ENCODE measurements at places on chromosomes 12 and 14.

GRCh38 chr12:100545092-100545491 lies 28.4 kb upstream of the GAS2L3 start:
- DNase-seq: no peak

DNA sequence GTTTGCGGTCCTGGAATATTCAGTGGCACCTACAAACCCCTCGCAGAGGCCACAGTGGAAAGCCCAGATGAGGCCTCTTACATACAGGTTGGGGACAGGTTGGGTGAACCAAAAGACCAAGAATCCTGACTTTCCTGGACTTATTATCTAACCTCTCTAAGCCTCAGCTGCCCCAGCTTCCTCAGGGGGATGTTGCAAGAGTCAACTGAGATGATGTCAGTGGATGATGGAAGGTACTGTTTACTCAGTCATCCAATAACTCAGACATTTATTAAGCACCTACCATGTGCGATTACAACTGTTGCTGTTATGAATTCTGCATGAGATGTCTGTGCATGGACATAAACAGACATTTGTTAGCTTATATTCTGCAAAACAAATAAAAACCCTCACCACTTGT lies 72.8 kb downstream of the RFX4 start:
- no peak for DNase-seq

GRCh38 chr12:120101617-120102016 lies 14.9 kb downstream of the RAB35 start:
- DNase-seq: no peak

GRCh38 chr12:95591731-95592130 lies 40.5 kb upstream of the USP44 start:
- DNase-seq: no peak

DNA sequence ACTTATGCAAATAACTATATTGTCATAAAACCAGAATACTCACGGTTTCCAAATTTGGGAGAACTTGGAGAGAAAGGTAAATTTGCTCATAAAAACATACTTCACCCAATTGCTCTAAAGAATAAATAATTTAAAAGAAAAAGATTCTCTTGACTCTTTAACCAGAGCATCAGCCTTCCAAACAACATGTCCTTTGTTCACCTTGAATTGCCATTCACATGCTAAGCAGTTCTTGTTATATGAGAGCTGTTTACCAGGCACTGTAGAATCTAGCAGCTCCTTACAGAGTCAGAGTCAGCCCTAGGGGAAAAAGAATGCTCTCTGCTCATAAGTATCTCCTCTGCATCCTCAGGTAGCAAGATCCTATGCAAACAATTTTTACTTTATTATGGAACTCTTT lies 10.2 kb downstream of the SLCO1A2 start:
- DNase-seq: no peak

DNA sequence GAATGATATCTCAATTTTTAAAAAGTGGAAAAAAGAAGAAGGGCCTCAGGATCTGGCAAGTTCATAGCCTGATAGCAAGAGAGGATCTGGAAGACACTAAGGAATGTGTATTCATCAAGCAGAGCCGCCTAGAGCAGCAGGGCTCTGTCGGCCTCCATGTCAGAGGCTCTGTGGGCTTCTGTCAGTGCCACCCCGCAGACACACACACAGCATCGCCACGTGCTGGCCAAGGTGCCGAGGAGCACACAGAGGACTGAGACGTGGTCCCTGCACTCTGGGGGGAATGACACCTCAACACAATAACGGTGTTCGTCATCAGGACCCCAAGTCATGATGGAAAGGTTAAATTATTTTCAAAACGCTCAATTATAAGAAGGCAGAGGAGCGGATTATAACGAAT lies 21.3 kb upstream of the PRMT8 start:
- DNase-seq: no peak

- DNase-seq: no peak
Measured at GRCh38 chr14:81246461-81247270, 25.9 kb upstream of the GTF2A1 start.

DNA sequence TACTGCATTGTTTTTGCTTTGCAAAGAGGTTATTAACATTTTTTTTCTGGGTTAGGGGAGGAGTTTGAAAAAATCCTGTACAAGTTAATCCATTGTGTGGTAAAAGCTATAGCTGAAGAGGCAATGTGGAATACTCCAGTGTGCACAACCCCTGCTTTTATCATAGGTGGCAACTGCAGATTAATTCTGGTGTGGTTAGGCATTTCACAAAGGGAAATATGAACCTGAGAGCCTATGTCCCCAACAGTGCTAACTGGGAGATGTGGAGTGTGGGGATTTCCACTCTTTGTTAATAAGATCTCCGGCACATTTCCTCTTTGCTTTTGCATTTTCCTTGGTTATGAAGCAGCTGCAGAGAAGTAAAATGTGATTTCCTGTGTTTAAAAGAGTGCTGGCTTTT lies 33.6 kb downstream of the PRORP start:
- no peak for DNase-seq

GRCh38 chr12:64680235-64680634 lies 69.9 kb downstream of the RASSF3 start:
- no peak for DNase-seq

DNA sequence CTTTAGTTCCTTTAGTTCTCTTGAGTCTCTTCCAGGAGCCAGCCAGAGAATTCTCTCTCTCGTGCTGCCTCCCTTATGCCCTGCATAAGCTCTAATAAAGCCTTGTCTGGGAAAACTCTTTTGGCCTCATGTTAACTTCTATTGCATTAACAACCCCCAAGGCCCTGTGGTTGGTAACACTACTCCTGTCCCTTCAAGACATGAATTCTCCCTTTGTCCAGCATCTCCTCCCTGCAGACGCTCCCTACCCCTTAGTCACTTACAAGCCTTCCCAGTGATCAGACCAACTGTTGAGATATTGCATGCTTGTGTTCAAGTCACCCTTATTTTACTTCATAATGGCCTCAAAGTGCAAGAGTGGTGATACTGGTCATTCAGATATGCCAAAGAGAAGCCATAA lies 12.1 kb downstream of the LTBR start:
- no peak for DNase-seq

DNA sequence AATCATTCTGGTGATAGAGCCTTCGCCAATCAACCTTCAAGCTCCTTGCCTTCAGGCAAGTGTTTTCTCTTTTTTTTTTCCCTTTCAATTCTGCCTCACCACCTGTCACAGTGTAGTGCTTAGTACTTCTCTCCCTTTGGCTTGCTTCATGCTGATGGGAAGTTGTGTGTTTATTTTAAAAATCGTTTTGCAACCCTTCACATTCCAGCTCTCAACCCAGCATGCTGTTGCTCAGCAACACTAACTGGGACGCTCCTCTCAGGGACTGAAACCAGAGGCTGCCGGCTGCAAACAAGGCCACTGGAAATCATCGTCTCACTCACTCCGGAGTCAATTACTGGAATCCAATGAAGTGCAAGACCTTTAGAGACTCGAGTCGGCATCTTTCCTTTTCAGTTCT lies 342.7 kb downstream of the PRKD1 start:
- peak; percentile 5 for DNase-seq

DNA sequence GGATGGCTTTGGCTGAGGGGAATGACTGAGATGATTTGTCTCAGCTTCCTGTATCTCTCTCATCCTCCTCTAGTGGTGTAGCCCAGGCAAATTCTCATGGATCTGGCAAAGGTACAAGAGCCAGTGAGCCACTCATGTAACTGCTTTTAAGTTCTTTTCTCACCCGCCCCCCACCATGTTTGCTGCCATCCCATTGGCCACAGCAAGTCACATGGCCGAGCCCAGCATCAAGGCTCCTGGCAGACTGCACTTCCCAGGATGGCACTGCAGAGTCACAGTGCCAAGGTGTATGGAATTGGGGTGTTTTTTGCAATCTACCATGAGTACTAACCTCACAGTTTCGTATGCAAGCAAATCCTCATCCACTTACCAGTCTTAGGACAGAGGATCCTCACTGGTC lies 50.9 kb downstream of the CHST11 start:
- DNase-seq: no peak

GRCh38 chr12:100671396-100672074 lies 98.1 kb downstream of the GAS2L3 start:
- DNase-seq: no peak

DNA sequence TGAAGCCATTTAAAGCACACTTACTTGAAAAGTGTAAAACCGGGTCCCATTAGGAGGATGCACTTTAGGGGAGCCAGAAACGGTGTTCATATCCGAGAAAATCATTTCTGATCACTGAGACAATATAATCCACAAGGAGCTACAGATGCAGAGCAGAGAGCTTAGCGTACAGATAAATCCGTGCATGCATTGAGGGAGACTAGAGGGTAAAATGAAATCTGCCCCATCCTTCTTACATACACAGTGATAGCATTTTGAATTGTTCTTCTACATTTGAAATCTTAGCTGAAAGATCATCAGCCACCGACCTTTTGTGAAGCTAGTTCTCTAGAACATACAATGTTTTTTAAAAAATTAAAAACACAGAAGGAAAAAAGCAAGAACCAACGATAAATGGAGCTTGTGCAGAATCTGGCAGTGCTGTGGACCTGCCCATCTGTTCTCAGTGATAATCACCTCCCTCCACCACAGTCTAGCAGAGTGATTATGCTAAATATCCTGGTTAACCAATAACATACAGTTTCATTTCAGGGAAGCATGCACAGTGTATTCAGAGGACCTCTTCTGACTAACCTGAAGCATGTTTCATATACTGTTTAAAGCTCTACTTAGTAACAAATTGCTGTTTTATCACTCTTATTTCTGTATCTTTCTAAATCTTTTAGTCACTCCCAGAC lies 161.1 kb downstream of the PPFIA2 start:
- DNase-seq: no peak

DNA sequence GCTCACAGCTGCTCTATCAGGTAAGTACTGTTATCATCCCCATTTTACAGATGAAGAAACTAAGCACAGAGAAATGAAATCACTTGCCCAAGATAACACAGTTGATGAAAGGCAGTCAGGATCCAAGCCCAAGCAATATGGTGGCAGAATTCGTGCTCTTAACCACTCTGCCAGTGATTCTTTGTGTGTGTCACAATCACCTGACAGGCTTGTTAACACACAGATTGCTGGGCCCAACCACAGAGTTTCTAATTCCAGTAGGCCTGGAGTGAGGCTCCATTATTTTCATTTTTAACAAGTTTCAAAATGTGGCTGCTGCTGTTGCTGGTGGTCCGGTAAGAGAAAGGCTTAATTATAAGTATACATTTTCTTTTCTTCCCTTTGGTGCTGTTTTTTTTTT lies 134.2 kb downstream of the TGFB3 start:
- DNase-seq: no peak

DNA sequence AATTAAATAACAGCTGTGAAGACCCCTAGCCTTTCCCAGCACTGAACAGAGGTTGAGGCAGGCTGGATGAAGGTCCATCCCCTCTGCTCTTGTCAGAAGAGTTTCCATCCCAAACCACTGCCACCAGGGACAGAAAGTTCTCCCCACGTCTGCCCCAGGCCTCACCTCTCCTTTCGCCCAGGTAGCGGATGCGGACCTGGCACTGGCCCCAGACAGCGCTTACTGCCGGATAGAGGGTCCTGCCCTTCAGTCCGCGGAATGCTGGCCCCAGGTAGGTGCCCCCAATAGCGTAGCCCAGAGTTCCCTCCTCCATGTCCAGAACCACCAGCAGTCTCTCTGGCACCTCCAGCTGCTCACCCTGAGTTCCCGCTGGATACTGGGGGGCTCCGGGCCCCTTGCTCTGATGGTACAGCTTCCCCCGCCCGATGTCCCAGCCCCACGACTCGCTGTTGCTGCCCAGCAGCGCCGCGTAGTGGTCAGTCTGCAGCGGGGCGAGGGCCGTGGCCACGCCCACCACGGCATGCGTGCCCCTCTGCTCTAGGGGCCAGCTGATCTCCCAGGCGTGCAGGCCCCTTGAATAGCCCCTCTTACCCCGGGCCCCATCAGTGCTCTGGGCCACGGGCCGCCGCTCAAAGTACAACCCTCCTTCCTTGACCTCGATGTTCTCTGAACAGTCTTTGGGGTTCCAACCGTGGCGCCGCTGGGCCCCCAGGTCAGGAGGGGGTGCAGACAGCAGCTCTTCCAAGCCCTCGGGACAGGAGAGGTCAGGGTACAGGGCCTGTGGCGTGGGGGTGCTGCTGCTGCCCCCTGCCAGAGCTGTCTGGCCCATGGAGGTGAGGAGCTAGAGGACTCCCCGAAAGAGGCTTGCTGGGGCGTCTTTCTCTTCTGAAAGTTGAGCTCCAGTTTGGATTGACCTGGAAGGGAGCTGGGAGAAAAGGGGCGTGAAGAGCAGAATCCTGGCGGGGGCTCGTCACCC lies 742 bp downstream of the SPSB2 start:
- peak; percentile 85 for DNase-seq

- DNase-seq: no peak
Measured at GRCh38 chr14:54652605-54653052, 85.7 kb downstream of the SAMD4A start.

GRCh38 chr14:54472315-54472714 lies 16.5 kb downstream of the GMFB start:
- no peak for DNase-seq

GRCh38 chr12:24482882-24483604 lies 465.9 kb downstream of the BCAT1 start:
- peak; percentile 32 for DNase-seq

DNA sequence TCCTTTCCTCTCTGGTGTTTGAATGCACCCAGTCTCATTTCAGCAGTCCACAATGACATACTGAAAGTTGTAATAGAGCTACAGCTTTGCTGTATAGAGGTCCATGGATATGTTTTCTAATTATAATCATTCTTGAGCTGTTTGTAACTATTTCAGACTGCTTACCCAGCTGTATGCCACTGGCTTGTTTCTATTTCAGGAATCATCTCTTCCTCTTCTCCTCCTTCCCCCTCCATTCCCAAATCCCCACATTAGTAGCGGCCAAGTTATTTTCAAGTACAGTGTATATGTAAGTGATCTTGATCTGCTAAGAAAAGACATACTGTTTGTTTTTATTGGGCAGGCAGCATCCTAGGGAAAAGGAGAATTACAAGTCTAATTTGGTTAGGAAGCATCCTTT lies 775.0 kb downstream of the DIO2 start:
- no peak for DNase-seq

- DNase-seq: no peak
Measured at GRCh38 chr14:24040692-24041091, 11.1 kb upstream of the CARMIL3 start.

- DNase-seq: no peak
Measured at GRCh38 chr14:40599725-40600124, 1007.0 kb upstream of the LRFN5 start.

GRCh38 chr14:72781561-72782508 lies 112.1 kb downstream of the DPF3 start:
- DNase-seq: no peak

DNA sequence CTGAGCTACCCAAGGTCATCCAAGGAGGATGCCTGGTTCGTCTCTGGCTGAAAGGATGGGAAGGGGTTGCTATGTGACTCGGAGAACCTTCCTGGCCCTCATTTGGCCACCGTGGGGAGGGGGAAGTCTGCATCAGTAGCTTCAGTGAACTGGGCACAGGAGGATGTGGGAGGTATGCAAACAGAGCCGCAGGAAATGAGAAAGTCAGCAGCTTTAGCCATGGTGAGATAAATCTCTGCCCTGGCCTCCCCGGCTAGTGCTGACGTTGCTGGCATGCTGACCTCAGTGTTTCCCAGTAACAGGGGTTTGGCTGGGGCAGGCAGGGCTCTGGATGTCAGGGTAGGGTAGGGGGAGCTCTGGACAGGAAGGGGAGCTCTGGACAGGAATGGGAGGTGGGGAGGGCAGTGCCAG lies 2.3 kb upstream of the CEBPE start:
- no peak for DNase-seq

GRCh38 chr12:76084863-76085519 lies 506 bp upstream of the NAP1L1 start:
- DNase-seq: peak; percentile 79
